Stimulated activated CD8-positive, alpha-beta memory T cell treated with anti-CD3 and anti-CD28 coated beads, Interleukin-2, amount 100 ng/mL, for 48 hours (primary cell): ENCODE measurements at places on chromosomes 4 and X.
A peak's percentile ranks its signal among the peaks of the same experiment; 100 is the strongest.

- DNase-seq: no peak
Measured at GRCh38 chr4:30073011-30073710, 647.0 kb upstream of the PCDH7 start.

DNA sequence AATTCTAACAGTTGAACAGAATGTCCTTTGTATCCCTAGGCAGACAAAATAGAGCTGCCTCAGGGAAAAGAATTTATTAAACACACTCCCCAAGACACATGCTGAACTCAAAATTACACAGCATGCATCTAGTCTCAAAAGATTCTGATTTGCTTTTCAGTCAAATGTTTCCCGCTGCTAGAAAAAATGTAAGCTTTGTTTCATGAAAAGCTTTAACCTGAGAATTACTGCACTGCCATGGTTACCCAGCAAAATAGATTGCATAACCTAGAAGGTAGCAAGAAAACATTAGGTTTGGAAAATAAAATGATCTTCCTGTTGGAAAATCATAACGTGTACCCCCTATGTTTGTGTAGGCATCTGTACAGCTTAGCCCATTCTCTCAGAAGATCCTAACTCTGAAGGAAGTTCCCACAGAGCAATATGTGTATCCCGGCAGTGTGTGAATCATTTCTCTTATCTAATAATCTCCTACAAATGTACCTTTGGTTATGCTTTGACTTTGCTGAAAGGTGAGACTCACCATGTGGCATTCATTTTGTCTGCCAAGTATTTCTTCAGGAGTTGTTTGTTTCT, 646.9 kb downstream of the STPG2 start:
- no peak for DNase-seq

- no peak for DNase-seq
Measured at GRCh38 chr4:153713866-153714646, 30.0 kb downstream of the TLR2 start.

DNA sequence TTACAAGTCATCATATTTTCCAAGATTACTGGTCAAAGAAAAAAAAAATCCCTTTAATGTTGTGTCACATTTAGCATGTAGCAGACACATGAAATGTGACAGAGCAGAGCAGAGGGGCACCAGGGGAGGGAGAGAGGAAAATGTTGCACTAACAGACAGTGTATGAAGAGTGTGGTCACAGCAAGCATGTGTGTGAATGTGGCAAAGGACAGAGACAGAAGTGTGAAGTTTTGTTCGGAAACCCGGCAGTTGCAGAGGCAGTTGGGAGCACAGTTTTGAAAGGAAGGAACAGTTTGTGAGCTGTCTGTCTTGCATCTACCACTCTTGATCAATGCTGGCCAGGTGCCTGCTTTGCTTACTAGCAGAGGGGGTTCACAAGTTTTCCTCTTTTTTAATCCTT, 83.9 kb upstream of the MAP3K15 start:
- no peak for DNase-seq

DNA sequence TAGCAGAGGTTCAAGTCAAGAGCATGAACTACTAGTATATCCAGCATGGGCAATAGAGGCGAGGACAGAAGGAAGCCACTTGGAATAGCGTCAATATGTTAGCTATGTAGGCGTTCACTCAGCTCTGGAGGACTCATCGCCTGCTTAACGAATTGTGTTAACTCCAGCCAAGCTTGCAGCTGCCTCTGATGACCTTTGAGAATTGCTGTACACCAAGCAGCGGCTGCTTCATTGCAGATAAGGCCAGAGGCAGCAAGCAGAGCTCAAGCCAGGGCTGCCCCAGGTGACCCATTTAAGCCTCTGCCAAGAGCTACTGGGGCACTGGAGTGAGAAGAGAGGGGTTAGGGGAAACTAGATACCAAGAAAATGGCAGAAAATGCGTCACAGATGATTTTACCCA, 160.2 kb upstream of the IGFBP7 start:
- no peak for DNase-seq

GRCh38 chrX:131828482-131828881, 194.6 kb upstream of the STK26 start:
- DNase-seq: no peak

GRCh38 chr4:142549248-142549647, 296.9 kb downstream of the INPP4B start:
- no peak for DNase-seq

GRCh38 chr4:109295081-109295480, 7.4 kb downstream of the COL25A1 start:
- DNase-seq: no peak

GRCh38 chrX:11757719-11758399, at the start of gene MSL3:
TSS of gene MSL3 (plus strand) at chrX:11758237. CDS start at chrX:11758264, 27 bp downstream.
- DNase-seq: peak; percentile 31

GRCh38 chrX:46823481-46823880, 13.4 kb upstream of the RP2 start:
- DNase-seq: no peak

DNA sequence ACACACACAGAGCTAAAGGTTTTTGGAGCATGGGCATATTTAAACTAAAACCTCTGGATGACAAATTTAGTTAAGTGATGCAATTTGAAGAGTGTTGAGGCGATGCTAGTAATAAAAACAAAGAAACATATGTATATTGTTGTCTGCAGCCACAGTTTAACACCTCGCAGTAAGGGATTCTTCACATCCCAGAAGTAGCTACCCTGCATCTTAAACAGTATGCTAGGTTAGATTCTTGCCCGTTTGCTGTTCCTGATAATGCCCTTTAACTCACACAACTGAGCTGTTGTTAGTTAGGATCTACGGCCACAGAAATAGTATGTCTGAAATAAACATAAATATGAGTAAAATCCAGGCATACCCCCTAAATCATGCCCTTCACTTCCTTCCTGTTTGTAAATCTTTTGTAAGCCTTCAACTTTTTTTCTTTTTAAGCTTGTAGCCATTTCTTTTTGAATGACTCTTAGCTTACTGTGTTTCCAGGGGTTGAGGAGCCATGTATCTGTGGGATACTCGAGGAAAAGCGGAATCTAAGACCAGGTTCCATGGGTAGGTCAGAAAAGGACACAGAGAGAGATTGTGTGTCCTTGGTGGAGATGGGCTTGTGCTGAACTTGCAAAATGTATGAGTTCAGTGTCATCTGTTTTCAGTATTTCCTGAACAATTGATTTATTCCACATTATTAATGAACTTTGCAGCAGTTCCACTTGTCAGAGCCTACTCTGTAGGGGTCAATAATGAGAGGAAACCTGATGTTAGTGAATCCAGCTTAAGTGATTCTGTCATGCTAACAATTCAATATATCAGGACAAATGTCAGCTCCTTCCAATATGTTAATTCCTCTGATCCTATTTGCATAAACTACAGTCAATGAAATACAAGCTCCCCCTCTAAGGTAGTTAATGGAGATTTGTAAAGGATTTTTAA, 349.6 kb downstream of the GPAT3 start:
- no peak for DNase-seq

DNA sequence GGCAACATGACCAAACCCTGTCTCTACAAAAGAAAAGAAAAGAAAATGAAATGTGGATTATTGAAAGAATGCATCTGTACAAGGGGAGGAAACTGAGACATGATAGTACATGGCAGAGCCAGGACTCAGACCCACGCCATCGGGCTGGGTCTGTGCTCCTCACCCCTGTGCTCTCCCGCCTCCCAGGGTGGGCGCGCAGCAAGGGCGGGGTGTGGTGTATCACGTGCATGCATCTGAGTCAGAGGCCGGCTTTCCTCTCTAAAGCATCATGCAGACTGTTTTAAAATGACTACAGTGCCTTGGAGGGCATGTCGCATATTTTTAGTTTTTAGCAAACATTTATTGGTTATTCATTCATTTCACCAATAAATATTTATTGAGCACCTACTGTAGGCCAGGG, 47.8 kb downstream of the HTT-AS start:
- DNase-seq: no peak

DNA sequence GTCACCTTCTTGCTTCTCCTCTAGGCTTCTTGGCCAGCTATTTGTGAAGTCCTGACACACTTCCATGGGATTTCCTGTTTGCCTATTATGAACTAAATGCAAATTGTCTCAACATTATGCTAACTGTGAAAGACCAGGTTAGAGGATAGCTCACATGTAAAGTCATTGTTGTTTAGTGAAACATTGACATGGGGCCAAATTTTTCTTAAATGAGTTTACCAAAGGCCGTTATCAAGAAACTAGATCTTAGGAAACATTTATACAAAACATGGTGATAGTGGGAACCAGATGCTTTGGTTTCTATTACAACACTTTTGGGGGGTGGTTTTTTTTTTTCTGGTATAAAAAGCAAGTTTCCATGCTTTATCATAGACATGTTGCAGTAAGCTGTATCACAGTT, 466.8 kb upstream of the FAM241A start:
- no peak for DNase-seq

- no peak for DNase-seq
Measured at GRCh38 chrX:41981481-41982013, 58.2 kb upstream of the CASK start.
